ENCODE measurements at places on chromosomes 12 and 14.

DNA sequence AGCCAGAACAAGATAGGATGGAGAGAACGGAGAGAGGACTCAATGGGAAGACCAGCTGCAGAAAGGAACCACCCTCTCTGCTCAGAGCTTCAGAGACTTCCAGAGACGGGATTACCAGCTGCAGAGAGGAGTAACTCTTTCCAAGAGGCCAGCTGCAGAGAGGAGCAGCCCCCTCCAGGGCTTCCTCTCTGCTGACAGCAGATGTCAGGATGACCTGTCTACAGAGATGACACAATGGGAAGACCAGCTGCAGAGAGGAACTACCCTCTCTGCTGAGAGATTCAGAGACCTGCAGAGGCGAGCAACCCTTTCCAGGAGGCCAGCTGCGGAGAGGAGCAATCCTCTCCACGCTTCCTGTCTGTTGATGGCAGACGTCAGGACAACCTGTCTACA, 61.8 kb downstream of the KLRG1 start:
- no peak for DNase-seq

GRCh38 chr14:54683882-54684794, 117.2 kb downstream of the SAMD4A start:
- peak; percentile 49 for DNase-seq

- no peak for DNase-seq
Observed at GRCh38 chr14:50026396-50026795, 90.0 kb downstream of the VCPKMT start.

DNA sequence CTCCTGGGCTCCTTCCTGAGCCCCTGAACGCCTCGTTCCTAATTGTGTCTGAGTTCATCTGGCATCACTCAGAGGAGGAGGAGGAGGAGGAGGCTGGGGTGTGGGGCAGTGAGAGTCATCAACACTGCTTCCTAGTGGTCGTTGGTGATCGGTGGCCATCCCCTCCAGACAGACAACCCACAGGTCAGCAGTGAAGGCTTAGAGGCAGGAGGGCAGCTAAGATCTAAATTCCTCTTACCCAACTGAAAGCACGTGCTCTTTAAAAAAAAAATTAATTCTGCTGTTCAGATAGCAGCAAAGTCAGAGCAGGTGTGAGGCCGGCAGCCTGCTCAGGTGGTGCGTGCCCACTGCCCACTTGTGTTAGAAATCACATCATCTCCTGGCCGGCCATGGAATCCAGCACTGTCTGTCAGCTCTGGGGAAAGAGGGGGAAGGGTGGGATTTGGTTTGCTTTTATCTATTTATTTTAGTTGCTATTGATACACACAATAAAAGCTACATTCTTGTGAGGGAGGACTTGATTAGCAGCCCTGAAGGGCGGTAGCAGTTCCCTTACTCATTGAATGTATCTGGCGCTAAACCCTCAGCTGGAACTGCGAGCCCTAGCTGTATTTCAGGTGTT, 46.6 kb downstream of the PPP2R5C start:
- DNase-seq: no peak

DNA sequence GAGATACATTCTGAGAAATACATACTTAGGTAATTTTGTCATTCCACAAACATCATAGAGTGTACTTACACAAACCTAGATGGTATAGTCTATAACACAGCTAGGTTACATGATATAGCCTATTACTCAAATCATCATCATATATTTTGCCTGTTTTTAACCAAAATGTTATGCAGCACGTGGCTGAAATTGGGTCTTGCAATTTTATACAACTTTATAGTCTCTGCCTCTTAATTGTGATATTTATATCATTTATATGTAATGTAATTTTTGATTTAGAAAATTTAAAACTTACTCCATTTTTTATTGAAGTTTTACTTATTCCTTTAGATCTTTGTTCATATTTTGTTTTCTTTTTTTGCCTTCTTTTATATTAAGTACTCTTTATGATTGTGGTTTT, 350.7 kb upstream of the DCN start:
- DNase-seq: no peak

DNA sequence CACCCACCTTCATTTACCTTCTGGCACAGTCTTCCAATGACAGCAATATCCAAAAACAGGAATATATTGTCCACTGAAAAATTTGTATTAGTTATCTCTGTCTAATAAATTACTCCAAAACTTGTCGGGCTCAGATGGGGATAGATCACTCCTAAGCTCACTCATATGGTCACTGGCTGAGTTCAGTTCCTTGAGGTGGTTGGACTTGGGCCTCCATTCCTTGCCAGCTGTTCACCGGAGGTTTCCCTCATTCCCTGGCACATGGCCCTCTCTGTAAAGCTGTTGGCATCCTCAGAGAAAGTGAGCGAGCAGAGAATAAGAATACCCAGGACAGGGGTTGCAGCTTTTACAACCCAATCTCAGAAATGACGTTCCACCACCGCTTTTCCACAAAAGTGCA, 81.5 kb downstream of the TMTC1 start:
- DNase-seq: no peak

DNA sequence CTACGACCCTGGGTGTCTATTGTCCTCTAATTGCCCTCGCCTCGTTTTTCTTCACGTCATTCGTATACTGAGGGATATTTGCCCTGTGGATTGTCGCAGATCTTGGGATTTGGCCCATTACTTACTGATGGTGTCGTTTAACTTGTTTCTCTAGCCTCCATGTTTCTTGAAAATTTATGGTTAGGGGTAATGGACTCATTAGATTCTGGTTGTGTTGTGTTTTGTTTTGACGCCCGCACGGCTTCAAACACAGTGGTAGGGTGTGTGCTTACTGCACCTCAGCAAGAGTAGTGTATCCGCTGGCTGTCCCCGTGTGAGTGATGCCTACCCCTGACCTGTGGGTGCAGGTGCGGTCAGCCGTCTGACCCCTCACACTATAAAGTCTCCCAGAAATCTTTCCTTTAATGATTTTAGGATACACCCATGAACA, 874 bp upstream of the RNU6-8 start:
- DNase-seq: no peak

- DNase-seq: peak; percentile 29
Observed at GRCh38 chr12:130945786-130946492, 7.8 kb upstream of the ADGRD1 start.

DNA sequence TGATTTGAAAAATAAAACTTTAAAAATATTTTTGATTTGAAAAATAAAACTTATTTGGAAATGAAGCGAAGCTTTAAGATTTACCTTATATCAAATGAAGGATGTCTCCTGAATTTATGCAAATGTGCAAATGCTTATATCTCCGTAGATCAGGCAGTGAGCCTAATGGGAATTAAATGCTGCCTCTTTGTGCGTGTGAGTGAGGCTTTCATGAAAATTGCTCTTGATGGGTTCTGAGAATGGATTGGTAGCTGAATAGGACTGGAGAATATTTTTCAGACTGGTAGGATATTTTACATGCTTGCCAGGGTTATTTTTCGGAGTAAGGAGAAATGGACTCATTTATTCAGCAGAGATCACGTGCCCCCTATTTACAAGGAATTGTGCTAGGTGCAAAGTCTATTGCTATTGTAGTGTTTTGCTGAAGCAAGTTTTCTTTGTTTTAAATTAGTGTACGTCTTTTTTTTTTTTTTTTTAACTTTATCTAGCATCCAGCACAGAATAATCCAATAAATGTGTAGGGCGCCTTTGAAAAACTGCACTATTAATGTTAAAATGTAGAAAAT, 2.4 kb downstream of the VRK1 start:
- no peak for DNase-seq

- no peak for DNase-seq
Observed at GRCh38 chr14:81289516-81289915, 68.8 kb upstream of the GTF2A1 start.

- no peak for DNase-seq
Observed at GRCh38 chr12:110575326-110575725, 7.8 kb downstream of the PPTC7 start.

- peak; percentile 77 for DNase-seq
Observed at GRCh38 chr14:77139540-77140358, 1.8 kb downstream of the ZDHHC22 start.

DNA sequence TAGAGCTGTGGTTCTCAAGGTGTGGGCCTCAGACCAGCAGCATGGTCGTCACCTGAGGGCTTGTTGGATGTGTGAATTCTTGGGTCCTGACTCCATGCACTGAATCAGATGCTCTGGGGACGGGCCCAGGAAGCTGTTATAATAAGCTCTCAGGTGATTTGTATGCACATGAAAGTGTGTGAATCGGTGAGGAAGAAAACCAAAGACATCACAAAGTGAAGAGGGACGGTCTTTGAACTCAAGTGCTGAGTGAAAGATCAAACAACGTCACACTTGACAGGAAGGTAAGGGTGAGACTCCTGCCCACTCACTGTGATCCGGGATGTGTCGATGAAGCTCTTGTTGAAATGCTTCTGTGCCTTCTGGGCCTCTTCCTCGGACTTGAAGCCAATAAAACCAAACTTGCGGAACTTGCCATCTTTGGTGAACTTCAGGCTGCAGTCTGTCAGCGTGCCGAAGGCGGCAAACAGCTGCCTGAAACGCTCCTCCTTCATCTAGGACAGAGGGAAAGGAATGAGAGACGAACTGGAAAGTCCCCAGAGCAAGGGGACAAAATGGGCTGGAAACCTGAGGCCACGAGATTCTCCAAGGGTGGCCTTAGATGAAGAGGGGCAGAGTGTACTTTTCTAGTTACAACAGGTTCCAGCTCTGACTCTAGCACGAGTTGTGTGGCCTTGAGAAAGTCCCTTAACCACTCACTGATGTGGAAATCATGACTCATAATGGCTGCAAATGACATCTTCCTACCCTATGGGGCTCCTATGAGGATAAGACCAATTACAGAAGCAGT, 4.0 kb downstream of the RBM19 start:
- DNase-seq: peak; percentile 28

GRCh38 chr14:91897106-91897701, 29.9 kb upstream of the TC2N start:
- DNase-seq: peak; percentile 53

GRCh38 chr12:112266473-112266872, 115.8 kb downstream of the HECTD4 start:
- DNase-seq: no peak

GRCh38 chr14:91545946-91546716, 36.0 kb upstream of the PPP4R3A start:
- no peak for DNase-seq

- no peak for DNase-seq
Observed at GRCh38 chr14:93493054-93493453, 62.3 kb downstream of the UNC79 start.

- DNase-seq: no peak
Observed at GRCh38 chr14:94306047-94306978, 13.2 kb upstream of the SERPINA10 start.

GRCh38 chr12:38890102-38890855, 15.1 kb downstream of the CPNE8 start:
- DNase-seq: no peak

- no peak for DNase-seq
Observed at GRCh38 chr14:64092940-64093339, 201.2 kb downstream of the ESR2 start.

GRCh38 chr14:27370775-27371174, 772.9 kb upstream of the NOVA1 start:
- DNase-seq: no peak

- DNase-seq: no peak
Observed at GRCh38 chr12:122420471-122421162, 1.9 kb downstream of the CLIP1 start.

DNA sequence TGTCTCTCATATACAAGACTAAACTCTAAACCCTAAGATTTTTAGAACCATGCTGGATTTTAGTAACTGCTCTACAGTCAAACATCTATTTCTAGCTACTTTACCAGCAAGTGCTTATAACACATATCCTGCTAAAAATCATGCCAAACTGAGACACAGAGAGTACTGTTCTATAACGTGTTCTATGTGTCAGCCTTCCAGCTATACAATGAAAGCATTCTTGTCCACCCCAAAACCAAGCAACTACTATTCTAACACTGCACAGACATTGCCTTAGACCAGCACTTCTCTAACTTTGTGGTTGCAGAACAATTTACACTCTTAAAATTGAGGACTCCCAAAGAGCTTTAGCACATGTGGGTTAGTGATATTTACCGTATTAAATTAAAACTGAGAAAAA, 85.7 kb downstream of the SPPL3 start:
- DNase-seq: no peak

- DNase-seq: no peak
Observed at GRCh38 chr14:34024768-34025144, 73.9 kb upstream of the EGLN3 start.

- no peak for DNase-seq
Observed at GRCh38 chr14:41749429-41749828, 142.8 kb downstream of the LRFN5 start.

GRCh38 chr14:105280525-105280924, 20.3 kb downstream of the BRF1 start:
- no peak for DNase-seq

GRCh38 chr12:15188127-15188526, 33.1 kb downstream of the RERG start:
- no peak for DNase-seq

- peak; percentile 22 for DNase-seq
Observed at GRCh38 chr12:88471331-88472045, 108.8 kb downstream of the KITLG start.

- no peak for DNase-seq
Observed at GRCh38 chr14:48331421-48331820, 656.0 kb upstream of the MDGA2 start.

GRCh38 chr12:48489012-48489411, 6.7 kb downstream of the C12orf54 start:
- DNase-seq: no peak

DNA sequence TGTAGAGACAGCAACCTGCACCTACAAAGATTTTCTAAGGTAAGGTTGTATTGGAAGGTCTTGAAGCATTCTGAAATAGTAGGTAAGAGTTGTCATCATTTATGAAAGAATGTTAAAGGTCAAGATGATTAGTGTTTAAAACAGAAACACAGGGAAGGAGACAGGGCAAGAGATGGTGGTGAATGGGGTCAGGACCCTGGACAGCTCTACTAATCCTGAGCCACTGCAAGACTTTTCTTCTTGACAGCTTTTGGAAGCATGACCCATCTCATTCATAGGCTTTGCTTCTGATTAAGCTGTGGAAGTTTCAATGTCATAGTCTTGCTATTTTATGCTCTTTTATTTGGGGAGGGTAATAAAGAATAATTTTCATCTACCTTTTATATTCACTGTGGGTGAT, 75.5 kb upstream of the CAND1 start:
- DNase-seq: peak; percentile 5

GRCh38 chr14:21385188-21385904, 1.5 kb upstream of the SUPT16H start:
- no peak for DNase-seq

DNA sequence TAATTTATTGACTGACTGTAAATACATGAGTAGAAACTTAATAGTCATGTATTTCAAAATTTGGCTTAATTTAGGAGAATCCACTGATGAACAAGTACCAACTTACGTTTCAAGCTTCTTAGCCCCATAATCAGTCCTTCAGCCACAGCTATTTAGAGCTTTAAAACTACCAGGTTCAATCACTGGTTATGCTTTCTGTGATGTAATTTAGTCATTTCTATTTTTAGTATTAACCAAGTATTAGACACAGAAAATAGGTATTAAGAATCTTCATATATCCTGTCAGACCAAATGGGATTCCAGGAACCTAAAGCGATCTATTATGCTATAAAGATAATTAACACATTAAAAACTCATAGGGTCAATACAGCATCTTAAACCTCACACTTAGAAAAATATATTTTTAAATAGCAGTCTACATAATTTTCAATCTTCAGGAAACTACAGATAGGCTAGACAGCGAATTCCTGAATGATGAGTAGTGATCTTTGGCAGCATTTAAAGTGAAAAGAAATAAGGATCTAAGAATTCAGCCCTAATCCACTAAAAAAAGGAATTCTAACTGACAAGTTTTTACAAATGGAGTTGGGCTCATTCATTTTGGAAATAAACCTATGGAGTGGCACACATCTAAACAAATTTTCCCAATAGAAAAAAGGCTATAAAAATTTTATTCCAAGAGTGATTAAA, 51.5 kb downstream of the ZC3H14 start:
- peak; percentile 24 for DNase-seq

- no peak for DNase-seq
Observed at GRCh38 chr14:102052522-102052921, 34.3 kb downstream of the HSP90AA1 start.

Measured in AG08396 (cell line).